ENCODE measurements at places on chromosomes 4 and X.

GRCh38 chr4:1982124-1983052 lies 26.4 kb downstream of the NELFA start:
- DNase-seq = no peak
- H3K27ac ChIP-seq = peak overlapping the region; percentile 75
- H3K36me3 ChIP-seq = peaks cover 71% of the 10 kb centered on the region
- no peaks in the 10 kb centered on the region for H3K4me1 ChIP-seq
- no peaks in the 10 kb centered on the region for H3K27me3 ChIP-seq
- H3K4me3 ChIP-seq = no peak overlapping the region

- no peak overlapping the region for H3K4me3 ChIP-seq
- no peaks in the 10 kb centered on the region for H3K4me1 ChIP-seq
- H3K36me3 ChIP-seq = no peaks in the 10 kb centered on the region
- no peaks in the 10 kb centered on the region for H3K27me3 ChIP-seq
Measured at GRCh38 chr4:79959652-79960051, 113.4 kb downstream of the ANTXR2 start.

GRCh38 chr4:120916937-120917336 lies 5.6 kb downstream of the PRDM5 start:
- peaks cover 7% of the 10 kb centered on the region for H3K4me1 ChIP-seq
- H3K27ac ChIP-seq = no peak overlapping the region
- peaks cover 13% of the 10 kb centered on the region for H3K27me3 ChIP-seq
- no peak overlapping the region for H3K4me3 ChIP-seq
- no peak for DNase-seq

DNA sequence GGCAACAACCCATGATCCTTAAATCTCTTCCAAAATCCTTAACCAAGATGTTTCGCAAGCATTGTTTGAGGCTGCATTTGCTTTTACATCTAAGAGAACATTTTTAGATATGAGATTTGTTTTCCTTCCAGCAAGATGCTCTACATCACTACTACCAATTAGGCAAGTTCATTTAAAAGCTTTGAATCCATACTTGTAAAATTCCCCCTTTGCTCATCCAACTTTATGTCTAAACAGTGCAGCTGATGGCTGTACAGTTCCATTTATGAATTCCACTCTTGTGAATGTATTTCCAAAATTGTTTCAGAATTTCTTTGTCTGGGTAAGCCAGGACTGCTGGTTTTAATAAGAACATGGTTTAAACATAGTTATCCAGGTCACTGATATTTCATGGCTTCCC lies 31.5 kb downstream of the RAI2 start:
- no peak for DNase-seq
- H3K36me3 ChIP-seq = no peaks in the 10 kb centered on the region
- no peak overlapping the region for H3K27ac ChIP-seq
- peaks cover 4% of the 10 kb centered on the region for H3K27me3 ChIP-seq

DNA sequence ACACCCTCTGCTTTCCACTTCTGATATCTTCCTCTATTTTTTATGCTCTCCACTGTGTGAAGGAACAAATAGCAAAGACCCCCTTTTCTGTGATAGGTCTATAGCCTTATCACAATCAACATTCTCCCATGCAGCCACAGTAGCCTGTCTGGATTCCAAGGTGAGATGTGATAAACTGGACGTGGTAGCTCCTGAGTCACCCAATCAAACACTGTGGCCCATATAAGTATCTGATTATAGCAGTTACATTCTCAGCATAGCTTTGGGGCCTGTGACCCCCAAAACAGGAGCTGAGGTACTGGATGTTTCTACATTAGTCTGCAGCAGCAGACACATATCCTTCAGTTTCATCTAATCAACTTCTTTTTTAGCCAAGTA lies 172.7 kb upstream of the IGFBP7 start:
- no peaks in the 10 kb centered on the region for H3K36me3 ChIP-seq
- no peak for DNase-seq

DNA sequence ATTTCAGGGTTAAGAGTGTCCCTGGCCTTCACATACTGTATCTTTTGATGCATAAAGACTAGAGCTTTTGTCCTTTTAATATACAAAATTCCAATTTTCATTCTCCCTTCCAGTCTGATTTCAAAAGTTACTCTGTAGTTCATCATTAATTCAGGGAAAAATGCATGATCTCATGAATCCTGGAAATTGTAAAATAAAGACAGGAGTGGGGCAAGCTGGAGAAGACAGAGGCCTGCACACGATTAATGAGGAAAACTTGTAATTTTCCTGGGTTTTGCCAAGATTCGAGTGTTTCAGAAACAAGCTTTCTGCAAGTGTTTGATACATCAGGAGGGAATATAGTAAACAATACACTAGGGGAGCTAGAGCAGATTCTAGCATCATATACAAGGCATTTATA lies 947.9 kb downstream of the FAT4 start:
- no peak overlapping the region for H3K27ac ChIP-seq
- H3K36me3 ChIP-seq = no peaks in the 10 kb centered on the region
- no peaks in the 10 kb centered on the region for H3K27me3 ChIP-seq
- no peak for DNase-seq
- no peaks in the 10 kb centered on the region for H3K4me1 ChIP-seq

GRCh38 chrX:43656005-43656494 lies at the start of gene MAOA:
Gene MAOA (plus strand): TSS chrX:43656299. CDS start chrX:43656342, 43 bp downstream.
- peak within 1 kb of the TSS; percentile 85 for H3K4me3 ChIP-seq
- H3K36me3 ChIP-seq = peaks cover 11% of the 10 kb centered on the region
- peaks cover 14% of the 10 kb centered on the region for H3K4me1 ChIP-seq
- H3K27me3 ChIP-seq = no peaks in the 10 kb centered on the region
- H3K27ac ChIP-seq = peak within 1 kb of the TSS; percentile 57

- DNase-seq = no peak
- no peaks in the 10 kb centered on the region for H3K27me3 ChIP-seq
- no peak overlapping the region for H3K27ac ChIP-seq
- H3K36me3 ChIP-seq = no peaks in the 10 kb centered on the region
Measured at GRCh38 chr4:62051332-62051731, 851.2 kb downstream of the ADGRL3 start.

DNA sequence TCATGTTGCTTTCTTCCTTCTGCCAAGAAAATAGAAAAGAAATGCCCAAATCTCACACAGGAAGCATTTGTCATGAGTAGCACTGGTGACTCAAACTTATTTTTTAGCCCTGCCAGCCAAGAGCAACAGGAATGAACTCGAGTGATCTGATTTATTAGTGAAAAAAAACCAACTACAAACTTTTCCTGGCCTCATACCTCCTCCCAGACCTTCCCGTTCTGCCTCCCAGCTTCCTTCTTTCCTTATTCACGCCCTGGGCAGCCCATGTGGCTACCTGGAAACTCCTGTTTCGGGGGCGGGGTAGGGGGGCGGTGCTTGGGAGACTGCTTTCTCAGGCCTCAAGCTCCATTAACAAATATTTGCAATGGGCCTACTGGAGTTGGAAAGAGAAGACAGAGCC lies 178.5 kb downstream of the NHS start:
- no peak overlapping the region for H3K4me3 ChIP-seq
- H3K27ac ChIP-seq = no peak overlapping the region
- H3K27me3 ChIP-seq = no peaks in the 10 kb centered on the region
- H3K4me1 ChIP-seq = no peaks in the 10 kb centered on the region

DNA sequence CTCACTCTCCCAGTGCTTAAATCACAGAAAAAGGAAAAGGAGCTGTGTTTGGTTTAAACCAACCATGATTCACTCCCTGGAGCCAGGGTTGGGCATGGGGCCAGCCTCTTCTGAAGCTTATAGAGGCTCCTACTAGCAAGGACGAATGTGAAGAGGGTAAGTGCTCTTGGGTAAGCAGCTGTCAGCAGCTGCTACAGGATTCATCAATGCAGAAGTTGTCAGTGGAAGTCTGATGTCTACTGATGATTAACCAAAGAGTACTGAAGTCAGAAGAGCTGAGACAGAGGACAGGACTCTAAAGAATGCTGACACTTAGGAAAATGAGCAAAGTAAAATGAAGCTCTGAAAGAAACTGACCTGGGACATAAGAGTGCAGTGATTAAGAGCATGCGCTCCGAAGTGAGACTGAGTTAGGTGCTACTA lies 32.7 kb upstream of the JADE1 start:
- H3K36me3 ChIP-seq = no peaks in the 10 kb centered on the region
- H3K27ac ChIP-seq = no peak overlapping the region
- no peak overlapping the region for H3K4me3 ChIP-seq
- no peak for DNase-seq
- H3K27me3 ChIP-seq = peaks cover 10% of the 10 kb centered on the region

GRCh38 chr4:7978907-7979651 lies 39.4 kb upstream of the AFAP1 start:
- H3K27me3 ChIP-seq = no peaks in the 10 kb centered on the region
- no peak for DNase-seq
- H3K27ac ChIP-seq = no peak overlapping the region
- peaks cover 9% of the 10 kb centered on the region for H3K4me1 ChIP-seq

DNA sequence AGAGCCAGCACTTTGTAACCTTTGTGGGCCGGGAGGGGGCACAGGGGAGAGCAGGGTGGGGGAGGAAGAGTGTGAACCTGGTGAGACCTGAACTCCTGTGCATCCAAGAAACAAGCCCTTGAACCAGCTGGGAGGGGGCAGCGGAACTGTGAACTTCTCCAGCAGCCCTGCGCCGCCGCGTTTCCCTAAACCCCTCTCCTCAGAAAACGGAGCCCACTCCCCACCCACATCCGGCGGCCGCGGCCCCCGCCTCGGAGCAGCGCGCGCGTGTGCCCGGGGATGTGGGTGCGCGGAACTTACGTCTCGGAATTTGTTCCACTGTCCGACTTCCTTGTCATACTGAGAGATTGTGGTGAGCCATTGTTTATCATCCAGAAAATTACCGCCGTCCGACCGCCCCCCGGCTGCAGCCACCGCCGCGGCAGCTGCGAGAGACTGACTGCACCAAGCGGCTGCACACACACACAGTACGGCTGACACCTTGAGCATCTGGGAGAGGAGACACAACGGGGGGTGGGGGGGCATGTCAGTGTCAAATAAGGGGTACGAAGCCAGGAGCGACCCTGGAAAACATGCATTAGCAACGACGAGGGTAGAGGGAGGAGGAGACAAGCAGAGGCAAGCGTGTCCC lies 494 bp downstream of the SPOCK3 start:
- H3K27me3 ChIP-seq = peaks cover 16% of the 10 kb centered on the region
- DNase-seq = no peak
- H3K4me1 ChIP-seq = no peaks in the 10 kb centered on the region
- H3K36me3 ChIP-seq = no peaks in the 10 kb centered on the region
- no peak overlapping the region for H3K4me3 ChIP-seq

DNA sequence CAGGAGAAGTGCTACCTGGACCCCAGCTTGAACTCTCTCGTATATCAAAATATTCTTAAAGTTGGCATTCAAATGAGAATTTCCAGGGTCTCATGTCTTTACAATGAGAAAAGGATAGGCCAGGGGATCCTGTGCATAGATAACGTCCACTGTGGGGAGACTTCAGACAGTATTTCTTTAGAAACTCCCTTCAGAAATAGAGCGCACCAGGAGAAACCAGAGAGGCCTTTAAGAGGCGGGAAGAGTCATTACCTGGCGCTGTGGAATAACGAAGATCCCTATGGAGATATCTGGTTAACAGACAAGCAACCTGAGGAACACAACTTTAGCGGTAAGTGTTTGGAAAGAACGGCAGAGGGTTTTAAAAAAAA lies 600 bp downstream of the RADX start:
- DNase-seq = no peak
- H3K27ac ChIP-seq = peak overlapping the region; percentile 98
- peaks cover 9% of the 10 kb centered on the region for H3K36me3 ChIP-seq
- H3K4me3 ChIP-seq = peak overlapping the region; percentile 96
- H3K27me3 ChIP-seq = no peaks in the 10 kb centered on the region
- H3K4me1 ChIP-seq = peaks cover 13% of the 10 kb centered on the region

DNA sequence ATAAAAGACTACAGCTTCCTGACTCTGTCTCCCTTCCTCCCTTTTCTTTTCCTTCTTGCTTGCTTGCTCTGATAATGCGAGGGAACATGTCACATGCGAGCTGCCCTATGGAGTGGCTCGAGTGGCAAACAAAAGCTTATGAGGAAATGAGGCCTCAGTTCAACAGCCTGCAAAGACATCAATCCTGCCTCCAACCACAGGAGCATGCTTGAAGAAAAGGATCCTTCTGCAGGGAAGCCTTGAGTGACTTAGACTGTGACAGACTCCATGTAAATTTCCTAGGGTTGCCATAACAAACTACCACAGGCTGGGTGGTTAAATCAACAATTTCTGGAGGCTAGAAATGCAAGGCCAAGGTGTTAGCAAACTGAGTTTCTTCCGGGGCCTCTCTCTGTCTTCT lies 152.5 kb downstream of the NR3C2 start:
- no peak for DNase-seq
- H3K27ac ChIP-seq = no peak overlapping the region
- H3K4me1 ChIP-seq = peaks cover 9% of the 10 kb centered on the region
- no peaks in the 10 kb centered on the region for H3K27me3 ChIP-seq

GRCh38 chr4:130563185-130563888 lies 1467.4 kb downstream of the C4orf33 start:
- H3K36me3 ChIP-seq = no peaks in the 10 kb centered on the region
- no peak overlapping the region for H3K27ac ChIP-seq
- H3K27me3 ChIP-seq = no peaks in the 10 kb centered on the region
- H3K4me1 ChIP-seq = no peaks in the 10 kb centered on the region
